ENCODE measurements at places on chromosomes 4 and X.

DNA sequence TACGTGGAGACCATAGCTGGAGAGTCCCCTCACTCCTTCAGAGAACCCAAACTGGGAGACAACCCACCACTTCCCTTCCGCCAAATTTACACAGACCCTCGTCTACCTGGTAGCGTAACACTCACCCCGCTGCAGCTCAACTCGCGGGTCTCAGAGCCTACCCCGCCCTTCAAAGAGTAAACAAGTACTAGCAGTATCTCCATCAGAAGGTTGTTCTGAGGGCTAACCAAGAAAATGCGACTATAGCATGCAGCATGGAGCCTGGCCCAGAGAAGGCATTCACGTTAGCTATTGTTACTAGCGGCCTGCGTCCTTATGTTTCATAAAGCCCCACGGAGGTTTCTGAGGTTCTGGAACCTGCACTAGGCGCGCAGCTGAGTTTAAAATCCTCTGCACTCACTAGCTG, 531 bp upstream of the MANBA start:
- DNase-seq: peak; percentile 11

DNA sequence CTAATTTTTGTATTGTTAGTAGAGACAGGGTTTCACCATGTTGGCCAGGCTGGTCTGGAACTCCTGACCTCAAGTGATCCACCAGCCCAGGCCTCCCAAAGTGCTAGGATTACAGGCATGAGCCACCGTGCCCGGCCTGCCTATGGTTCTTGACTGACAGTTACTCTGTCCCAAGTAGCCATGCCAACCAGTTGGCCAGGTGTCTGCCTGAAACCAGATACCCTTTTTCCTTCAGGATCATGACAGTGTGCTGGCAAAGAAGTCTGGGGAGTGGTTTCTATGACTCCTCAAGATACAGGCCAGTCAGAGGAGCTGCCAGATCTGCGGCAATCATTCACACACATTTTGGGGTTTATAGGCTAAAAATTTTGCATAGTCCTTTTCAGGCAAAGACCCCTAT, 1.7 kb upstream of the LAS1L start:
- no peak for DNase-seq

DNA sequence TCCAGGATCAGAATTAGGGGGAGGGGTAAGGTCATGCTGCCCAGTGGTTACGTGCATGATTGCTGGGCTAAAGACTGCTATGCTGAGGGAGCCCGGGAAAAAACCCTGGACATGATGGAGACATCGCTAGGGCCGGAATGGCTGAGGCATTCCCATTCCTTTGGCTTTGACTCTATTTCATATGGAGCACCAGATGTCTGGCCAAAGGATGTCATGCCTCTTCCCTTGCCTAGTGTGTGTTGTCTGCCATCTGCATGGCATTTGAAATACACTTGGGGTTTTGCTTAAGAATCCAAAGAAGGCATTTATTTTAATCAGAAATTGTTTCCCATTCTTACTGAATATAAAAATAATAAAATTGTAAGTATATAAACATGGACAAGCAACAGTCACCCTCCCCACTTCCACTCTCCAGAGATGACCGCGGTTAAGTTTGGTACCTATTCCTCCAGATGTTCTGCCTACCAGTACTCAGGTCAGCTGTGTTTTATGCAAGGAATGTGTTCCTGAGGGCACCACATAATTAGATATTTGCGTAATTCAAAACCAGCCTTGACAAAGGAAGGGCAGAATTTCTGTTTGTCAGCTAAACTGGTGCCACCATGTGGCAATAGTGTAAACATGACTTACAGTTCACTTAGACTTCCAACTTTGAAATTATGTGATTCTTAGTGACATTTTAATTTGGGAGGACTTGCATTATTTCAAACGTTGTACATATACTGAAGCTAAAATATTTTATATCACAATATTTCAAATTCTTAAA, 105.9 kb downstream of the CT47B1 start:
- peak; percentile 56 for DNase-seq

- no peak for DNase-seq
These were observed 25.5 kb downstream of the ADGRL3 start for GRCh38 chr4:61225656-61226055.

GRCh38 chr4:74990276-74990875, 57.5 kb downstream of the PARM1 start:
- DNase-seq: no peak

All from SW480 (cell line).